ENCODE measurements at places on chromosomes 4 and X.

- no peak for DNase-seq
Measured at GRCh38 chrX:13697455-13697854, 8.5 kb downstream of the RAB9A start.

- no peak for DNase-seq
Measured at GRCh38 chr4:19304028-19304427, 947.7 kb upstream of the SLIT2 start.

- DNase-seq, result no peak
Measured at GRCh38 chr4:8048856-8049676, 109.4 kb upstream of the AFAP1 start.

DNA sequence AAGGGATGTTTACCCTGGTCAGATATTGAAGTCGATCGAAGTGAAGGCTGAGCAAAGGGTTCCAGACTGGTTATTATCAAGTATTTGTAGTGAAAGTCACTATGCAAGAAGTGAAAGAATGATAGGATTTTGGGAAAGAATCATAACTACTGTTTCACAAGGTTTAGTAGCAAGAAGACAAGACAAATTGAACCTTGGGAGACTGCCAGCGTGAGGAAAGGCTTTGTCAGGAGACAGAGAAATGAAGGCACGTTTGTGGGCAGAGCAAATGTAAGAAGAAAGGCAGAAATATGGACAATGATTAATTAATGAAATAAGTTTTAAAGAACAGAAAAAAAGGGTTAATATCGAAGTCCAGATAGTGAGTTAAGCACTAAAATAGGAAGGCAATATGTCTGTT lies 456.8 kb downstream of the TRIML1 start:
- no peak for DNase-seq

GRCh38 chrX:44568196-44568595 lies 25.5 kb upstream of the FUNDC1 start:
- no peak for DNase-seq

GRCh38 chr4:166481739-166482138 lies 608.7 kb downstream of the TLL1 start:
- DNase-seq, result no peak

DNA sequence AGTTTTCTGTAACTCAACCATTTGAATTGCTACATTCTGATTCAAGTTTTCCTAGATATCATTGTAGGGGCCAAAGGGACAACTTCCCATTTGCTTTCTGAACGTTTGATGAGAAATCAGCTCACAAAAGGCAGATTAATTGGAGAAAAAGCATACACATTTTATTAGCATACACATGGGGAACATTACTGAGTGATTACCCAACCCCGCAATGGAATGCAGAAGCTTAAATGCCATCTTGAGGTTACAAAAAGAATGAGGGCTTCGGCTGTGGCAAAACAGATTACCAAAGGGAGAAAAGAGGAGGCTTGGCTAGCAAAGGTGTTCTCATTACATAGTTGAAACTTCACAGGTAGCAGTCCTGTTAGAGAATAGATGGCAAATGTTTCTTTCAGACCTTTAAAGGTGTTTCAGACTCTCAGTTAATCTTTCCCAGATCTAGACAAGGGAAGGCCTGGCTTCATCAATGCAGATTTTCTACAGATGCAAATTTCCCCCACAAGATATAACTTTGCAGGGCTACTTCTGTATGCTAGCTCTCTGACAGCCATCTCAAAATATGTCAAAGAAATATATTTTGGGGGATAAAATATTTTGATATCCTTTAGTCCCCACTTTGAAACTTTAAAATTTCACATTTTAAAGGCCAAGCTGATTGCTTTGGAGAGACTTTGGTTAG lies 26.5 kb upstream of the HERC6 start:
- DNase-seq, result no peak

DNA sequence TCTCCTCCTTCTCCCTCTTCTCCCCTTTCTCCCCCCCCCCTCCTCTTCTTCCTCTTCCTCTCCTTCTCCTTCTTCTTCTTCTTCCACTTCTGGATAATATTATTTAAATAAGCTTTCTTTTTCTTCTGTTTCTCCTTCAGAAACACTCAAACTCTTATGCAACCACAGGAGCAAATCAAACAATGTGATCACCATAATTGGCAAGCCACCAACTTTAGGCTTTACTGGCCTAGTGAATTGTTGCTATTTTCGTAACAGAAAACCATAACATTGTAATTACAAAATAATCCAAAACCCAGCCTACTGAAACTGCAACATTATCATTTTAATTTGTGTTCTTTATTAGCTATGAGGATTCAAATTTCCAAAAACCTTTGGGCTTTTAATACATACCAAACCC lies 14.3 kb downstream of the DCAF8L1 start:
- no peak for DNase-seq

GRCh38 chr4:103405415-103405814 lies 207.3 kb upstream of the CENPE start:
- DNase-seq, result no peak

GRCh38 chrX:130937101-130937500 lies 34.1 kb upstream of the ENOX2 start:
- DNase-seq, result no peak

Measured in vagina (tissue), 2 donors.